Stimulated activated CD4-positive, alpha-beta T cell treated with anti-CD3 and anti-CD28 coated beads, TNF-alpha, amount 100 ng/mL, for 24 hours (primary cell): ENCODE measurements at places on chromosomes 7 and 10.

- no peak for DNase-seq
Observed at GRCh38 chr7:129317450-129317849, 92.6 kb downstream of the AHCYL2 start.

- no peak for DNase-seq
Observed at GRCh38 chr7:16348251-16348650, 73.1 kb downstream of the CRPPA start.

- DNase-seq = no peak
Observed at GRCh38 chr10:10872035-10872673, 145.5 kb upstream of the CELF2 start.

DNA sequence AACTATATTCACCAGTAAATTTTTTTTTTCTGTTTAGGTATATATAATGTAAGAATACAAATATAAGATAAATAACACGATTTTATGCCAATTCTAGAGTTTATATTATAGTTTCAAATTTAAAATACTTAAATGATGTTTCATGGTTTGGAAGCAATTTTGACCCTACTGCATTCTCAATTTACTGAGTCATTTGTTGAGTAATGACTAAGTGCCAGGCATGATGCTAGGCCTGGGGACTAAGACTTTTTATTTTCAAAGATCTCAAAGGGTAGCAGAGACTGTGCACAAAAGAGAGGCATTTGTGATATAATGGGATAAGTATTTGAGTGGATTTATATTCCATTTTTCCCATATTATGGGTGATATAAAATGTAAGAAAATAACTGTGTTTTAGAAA lies 78.9 kb upstream of the SMIM30 start:
- no peak for DNase-seq

GRCh38 chr10:15863733-15864132 lies 3.4 kb upstream of the MINDY3 start:
- no peak for DNase-seq

GRCh38 chr7:23967949-23968599 lies 258.1 kb downstream of the STK31 start:
- peak; percentile 9 for DNase-seq

- no peak for DNase-seq
Observed at GRCh38 chr10:112775892-112776674, 174.0 kb upstream of the TCF7L2 start.

GRCh38 chr7:102279537-102280400 lies 6.9 kb upstream of the SH2B2 start:
- DNase-seq = no peak

DNA sequence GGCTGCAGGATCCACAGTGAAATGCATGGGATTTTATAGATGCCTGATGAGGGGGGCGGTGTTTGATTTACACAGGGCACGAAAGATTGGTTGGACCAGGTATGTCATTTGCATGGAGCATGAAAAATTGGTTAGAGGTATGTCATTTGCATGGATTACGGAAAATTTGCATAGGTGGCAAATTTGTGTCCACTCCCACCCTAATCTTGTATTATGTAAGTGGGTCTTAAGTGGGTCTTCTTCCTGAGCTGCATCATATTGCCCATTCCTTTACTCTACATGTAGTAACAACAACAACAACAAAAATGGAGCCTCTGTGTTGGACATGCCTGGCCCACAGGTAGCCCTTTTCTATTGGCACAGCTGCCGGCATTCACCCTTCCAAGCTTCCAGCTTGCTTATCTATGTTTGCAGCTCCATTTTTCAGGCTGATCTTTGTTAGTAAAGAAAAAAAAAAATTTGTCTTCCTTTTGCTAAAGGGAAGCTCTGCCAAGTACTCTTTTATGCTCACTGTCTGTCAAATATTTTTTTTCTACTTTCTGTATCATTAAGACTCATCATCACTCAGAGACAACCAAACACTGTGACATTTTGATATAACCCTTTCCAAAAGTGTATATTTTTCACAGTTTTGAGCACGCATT lies 10.3 kb upstream of the ZNF273 start:
- DNase-seq = no peak

- DNase-seq = no peak
Observed at GRCh38 chr7:98217623-98218582, 6.7 kb downstream of the BHLHA15 start.

DNA sequence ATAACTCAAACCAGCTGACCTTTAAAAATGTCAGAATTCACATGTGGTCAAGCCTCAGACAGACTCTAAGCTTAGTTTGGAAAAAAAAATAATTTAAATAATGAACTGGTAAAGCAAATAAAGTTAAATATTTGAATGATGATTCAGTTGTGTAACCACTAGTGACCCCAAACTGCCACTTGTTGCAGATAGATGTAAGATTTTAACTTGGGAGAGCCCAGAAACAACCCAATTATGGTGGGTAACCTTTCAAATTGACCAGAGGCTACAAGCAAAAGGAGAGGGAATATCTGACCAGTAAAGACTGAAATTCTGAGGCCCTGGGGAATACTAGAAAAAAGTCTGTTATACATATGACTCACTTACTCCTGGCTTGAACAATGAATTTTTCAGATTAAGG lies 268.1 kb downstream of the HPSE2 start:
- DNase-seq = no peak

DNA sequence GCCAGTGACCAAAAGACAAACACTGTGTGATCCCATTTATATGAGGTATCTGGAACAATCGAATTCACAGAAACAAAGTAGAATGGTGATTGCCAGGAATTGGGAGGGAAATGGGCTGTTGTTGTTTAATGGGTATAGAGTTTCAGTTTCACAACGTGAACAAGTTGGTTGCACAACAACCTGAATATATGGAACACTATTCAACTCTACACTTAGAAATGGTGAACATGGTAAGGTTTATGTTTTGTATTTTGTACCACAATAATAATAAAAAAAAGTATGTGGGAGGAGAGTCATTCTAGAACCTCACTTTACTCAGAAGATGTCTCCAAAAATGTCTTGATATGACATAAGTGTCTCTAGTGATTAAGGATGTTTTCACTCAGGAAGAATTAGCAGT lies 85.2 kb upstream of the SGCE start:
- no peak for DNase-seq

DNA sequence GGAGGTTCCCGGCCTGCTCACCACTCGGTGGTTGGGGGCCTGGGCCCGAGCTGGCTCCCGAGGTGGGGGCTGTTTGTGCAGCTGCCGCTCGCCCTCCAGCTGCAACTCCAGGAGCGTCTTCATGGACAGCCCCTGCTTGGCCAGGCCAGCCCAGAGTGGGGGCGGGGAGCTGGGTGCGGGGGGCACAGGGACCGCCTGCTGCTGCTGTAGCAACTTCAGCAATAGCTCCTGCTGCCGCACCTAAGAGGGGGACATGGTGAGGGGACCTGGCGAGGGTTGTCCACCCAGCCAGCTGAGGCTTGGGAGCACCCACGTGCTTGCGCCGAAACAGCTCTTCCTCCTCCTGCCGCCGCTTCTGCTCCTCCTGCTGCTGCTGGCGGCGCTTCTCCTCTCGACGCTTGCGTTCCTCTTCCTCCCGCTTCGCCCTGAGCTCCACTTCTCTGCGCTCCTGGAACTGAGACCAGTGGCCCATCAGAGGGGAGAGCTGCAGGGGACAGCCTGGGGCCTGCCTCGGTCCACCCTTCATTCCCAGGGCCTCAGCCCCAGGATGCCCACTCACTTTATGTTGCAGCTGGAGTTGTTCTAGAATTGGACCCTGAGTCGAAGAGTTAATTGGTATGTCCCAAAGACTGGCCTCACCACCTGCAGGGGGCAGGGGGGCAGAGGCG lies 9.6 kb downstream of the GNB2 start:
- DNase-seq = no peak

DNA sequence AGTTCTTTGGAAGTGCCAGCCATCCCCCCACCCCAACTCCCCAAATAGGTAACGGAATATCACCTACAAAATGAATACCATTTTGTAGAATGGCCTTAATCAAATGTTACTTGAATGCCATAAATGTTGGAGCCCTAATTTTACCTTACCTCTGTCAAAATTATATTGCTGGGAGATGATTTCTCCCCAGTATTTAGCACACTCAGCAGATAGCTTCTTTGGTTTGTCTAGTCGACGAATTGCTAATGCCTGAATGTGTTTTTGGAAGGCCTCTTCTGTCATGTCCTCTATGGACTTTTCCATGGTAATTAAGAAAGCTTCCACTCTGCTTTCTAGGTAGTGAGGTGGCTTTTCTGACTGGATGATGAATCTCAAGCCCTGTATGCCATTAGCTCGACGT lies 110.3 kb downstream of the IDE start:
- no peak for DNase-seq

- DNase-seq = no peak
Observed at GRCh38 chr7:157007470-157008066, 2.9 kb downstream of the MNX1 start.

- DNase-seq = peak; percentile 26
Observed at GRCh38 chr7:14457568-14458453, 444.7 kb downstream of the DGKB start.

DNA sequence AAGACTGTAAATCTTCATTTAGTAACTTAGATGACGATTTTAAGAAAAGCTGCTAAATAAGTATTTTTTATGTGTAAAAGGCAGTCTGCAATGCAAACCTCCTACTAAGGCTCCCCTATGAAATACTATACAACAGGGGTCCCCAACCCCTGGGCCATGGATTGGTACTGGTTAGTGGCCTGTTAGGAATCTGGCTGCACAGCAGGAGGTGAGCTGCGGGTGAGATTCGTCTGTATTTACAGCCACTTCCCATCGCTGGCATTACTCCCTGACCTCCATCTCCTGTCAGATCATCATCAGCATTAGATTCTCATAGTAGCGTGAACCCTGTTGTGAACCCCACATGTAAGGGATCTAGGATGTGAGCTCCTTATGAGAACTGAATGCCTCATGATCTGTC lies 580.4 kb downstream of the MAGI2 start:
- DNase-seq = no peak

GRCh38 chr7:154781369-154782303 lies 221.3 kb downstream of the PAXIP1 start:
- DNase-seq = no peak
